ENCODE measurements at places on chromosomes 2 and 18.
A peak's percentile ranks its signal among the peaks of the same experiment; 100 is the strongest.

DNA sequence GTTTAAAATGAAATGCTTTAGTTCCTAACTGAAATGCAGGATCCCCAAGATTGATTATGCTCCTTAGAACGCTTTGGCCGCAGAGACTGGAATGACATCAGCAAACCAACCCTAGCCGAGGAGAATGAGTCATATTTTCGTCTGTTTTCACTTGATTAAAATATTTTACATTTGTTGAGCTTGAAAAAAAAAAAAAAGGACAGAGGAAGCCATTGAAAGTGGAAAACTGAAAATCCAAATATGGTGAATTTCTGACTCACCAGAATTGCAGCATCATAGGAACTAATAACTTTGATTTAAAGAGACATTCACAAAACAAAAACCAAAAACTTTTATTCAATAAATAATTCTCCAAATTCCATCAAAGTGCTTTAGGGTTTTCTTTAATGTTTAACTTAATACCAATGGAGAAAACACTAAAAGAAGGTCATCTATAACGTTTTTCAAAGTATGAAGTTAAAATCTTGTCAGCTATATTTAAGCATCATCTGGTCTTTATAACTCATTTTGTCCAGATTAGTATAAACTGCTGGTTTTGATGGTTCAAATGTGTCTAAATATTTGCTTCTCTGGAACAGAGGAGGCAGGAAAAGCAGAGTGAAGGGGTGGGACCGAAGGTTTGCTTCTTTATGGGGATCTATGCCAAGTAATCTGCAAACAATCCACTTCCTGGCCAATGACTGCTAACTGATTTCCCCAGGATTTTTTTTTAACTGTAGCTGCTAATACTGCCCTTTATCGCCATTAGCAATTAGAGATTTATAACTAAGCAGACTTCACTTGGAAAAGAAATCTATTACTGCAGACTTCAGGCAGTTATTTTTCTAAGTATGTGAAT, 30.9 kb upstream of the COL5A2 start:
- peak; percentile 97 for DNase-seq

- DNase-seq = no peak
Measured at GRCh38 chr2:109287838-109288237, 158.8 kb downstream of the SH3RF3 start.

DNA sequence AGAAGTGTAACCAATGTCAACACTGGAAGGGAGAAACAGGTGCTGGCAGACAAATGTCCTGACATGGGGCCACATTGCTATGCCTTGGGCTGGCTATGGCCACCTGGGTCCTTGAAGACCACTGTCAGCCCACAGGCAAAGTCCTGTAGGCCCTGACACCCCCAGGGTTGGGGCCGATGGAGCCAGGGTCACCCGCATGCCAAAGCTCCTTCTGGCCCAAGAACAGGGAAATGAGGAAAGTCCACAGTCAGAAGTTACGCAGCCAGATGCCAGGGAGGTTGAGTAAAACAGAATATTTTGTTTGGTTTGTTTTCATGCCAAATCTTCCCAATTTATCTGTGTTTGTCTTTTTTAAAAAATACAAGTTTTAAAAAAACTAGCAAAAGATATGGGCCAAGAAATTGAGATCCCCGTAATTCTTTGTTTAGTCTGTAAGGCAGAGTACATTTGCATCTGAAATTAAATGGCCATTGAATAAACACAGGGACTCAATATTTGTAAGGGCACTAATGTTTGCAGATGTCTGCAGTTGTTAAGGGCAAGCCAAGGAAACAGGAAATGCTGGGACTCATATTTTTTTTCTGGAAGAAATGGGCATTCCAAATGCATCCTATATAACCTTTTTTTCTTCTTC, 186.4 kb downstream of the FAM210A start:
- no peak for DNase-seq

GRCh38 chr2:216385478-216385877, 13.2 kb upstream of the MARCHF4 start:
- no peak for DNase-seq

DNA sequence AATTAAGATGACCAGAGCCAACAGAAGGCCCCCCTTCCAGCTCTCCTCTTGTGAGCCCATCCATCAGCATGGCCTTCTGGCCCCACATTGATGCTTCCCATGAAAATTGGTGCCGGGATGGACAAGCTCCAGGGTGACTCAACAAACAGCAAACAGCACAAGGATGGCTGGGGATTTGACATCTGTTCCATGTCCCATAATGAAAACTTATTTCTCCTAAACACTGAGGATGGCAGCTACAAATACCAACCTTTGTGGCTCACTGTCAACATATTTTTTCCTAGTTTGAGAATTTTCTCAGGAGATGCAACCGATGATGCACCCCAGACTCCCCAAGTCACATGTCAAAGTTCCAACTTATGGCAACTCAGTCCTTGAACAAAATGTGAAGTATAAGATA, 169.6 kb upstream of the SIX2 start:
- DNase-seq = peak; percentile 49

GRCh38 chr18:55544014-55544413, 44.0 kb downstream of the TCF4 start:
- no peak for DNase-seq

GRCh38 chr2:174522553-174522952, 35.7 kb upstream of the GPR155 start:
- no peak for DNase-seq

GRCh38 chr2:96120991-96121390, 4.6 kb upstream of the ADRA2B start:
- DNase-seq = no peak

GRCh38 chr2:26299471-26300101, 46.4 kb upstream of the SELENOI start:
- DNase-seq = peak; percentile 53

GRCh38 chr2:172978063-172978383, 97.6 kb upstream of the MAP3K20 start:
- no peak for DNase-seq

- DNase-seq = no peak
Measured at GRCh38 chr18:4636967-4637366, 181.9 kb upstream of the DLGAP1 start.

GRCh38 chr2:128320906-128321771, 2.5 kb upstream of the HS6ST1 start:
- DNase-seq = no peak

- DNase-seq = no peak
Measured at GRCh38 chr2:185628985-185629384, 109.6 kb upstream of the FSIP2 start.

GRCh38 chr2:44786045-44786816, 155.3 kb upstream of the SIX3 start:
- no peak for DNase-seq

GRCh38 chr2:46131-46470, 204 bp downstream of the FAM110C start:
- no peak for DNase-seq

- peak; percentile 95 for DNase-seq
Measured at GRCh38 chr2:161990741-161991140, 83.3 kb downstream of the DPP4 start.

DNA sequence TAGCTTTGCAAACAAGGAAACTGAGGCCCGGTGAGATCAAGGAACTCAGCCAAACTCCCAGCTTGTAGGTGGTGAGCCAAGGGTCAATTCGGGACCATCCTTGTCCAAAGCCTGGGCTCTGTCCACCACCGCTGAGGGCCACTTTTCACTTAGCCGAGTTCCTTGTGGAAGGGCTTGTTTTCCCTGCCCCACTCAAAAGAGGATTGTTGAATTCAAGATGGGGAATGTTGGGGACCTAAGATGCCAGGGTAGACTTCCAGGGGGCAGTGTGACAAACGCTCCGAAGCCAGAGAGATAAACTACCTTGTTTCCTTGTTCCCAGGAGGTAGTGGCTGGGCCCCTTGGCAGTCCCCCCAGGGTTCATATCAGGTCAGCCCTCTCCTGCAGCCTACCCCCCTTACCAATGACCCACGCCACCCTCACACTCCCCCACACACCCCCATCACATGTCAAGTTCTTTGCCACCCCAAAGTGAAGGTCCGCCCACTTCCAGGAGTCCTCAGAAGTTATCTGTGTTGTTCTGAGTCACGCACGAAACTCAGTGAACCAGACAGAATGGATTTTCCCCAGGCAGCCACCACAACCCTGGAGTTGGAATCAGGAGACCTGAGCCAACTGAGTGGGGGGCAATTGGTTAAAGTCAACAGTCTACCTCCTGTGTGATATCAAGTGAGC, 10.3 kb upstream of the ATOH8 start:
- peak; percentile 71 for DNase-seq

DNA sequence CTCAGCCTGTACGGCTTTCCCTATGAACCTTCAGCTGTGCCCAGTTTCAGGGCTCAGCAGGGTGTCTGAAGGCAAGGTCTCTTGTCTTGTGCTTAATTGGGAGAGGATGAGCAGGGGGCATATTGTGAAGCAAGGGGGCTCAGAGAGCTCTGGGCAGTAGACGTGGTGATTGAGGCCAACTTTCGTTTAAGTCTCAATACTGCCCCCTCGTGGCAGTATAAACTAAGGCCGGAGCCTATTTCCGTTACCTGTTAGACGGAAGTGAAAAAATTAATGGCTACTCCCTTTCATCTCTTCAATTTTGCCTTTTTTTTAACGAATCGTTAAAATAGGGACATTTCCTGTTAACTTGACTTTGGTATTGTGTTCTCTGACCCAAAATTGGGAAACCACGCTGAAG, 193.4 kb downstream of the TDRD15 start:
- DNase-seq = no peak

GRCh38 chr2:99810225-99810624, 320.4 kb upstream of the REV1 start:
- no peak for DNase-seq

DNA sequence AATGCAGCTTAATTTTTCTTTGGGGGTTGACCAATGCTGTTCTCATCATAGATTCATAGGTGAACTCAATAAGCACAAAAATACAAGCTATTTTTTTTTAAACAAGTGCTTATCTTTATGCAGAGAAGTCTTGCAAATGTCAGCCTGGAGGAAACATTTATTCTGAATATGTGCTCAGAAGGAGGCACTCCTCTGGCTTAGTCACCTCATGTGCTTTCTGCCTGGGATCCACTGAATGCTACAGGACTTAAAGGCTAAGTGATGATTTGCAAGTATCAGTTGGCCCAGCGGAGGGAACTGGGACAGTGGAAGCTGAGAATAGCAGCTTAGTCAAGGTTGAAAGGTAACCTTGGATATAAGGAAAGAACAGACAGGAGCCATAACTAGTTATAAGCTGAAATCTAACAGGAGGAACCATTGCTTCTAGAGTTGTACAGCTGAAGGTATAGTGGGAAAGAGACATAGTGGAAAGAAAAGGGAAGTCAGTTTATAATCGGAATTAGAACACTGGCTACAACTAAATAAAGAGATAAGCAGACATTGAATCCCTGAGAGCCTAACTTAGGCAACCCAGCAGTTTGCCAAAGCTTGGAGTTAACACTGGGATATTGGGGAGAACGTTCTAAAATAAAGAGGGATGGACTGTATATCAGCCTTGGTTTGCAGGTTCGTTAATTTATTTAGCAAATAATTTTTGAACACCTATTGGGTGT, 488.7 kb downstream of the SUCLG1 start:
- DNase-seq = no peak

GRCh38 chr18:63544017-63544416, 1.8 kb downstream of the SERPINB12 start:
- no peak for DNase-seq

GRCh38 chr2:126219081-126219480, 436.9 kb upstream of the GYPC start:
- DNase-seq = no peak

GRCh38 chr2:209998596-209998995, 3.8 kb upstream of the RPE start:
- DNase-seq = no peak

GRCh38 chr18:5475267-5475666, 68.5 kb downstream of the EPB41L3 start:
- no peak for DNase-seq

- peak; percentile 49 for DNase-seq
Measured at GRCh38 chr2:86054535-86055082, 51.1 kb downstream of the POLR1A start.

GRCh38 chr2:143823296-143823695, 694.1 kb downstream of the ARHGAP15 start:
- no peak for DNase-seq

DNA sequence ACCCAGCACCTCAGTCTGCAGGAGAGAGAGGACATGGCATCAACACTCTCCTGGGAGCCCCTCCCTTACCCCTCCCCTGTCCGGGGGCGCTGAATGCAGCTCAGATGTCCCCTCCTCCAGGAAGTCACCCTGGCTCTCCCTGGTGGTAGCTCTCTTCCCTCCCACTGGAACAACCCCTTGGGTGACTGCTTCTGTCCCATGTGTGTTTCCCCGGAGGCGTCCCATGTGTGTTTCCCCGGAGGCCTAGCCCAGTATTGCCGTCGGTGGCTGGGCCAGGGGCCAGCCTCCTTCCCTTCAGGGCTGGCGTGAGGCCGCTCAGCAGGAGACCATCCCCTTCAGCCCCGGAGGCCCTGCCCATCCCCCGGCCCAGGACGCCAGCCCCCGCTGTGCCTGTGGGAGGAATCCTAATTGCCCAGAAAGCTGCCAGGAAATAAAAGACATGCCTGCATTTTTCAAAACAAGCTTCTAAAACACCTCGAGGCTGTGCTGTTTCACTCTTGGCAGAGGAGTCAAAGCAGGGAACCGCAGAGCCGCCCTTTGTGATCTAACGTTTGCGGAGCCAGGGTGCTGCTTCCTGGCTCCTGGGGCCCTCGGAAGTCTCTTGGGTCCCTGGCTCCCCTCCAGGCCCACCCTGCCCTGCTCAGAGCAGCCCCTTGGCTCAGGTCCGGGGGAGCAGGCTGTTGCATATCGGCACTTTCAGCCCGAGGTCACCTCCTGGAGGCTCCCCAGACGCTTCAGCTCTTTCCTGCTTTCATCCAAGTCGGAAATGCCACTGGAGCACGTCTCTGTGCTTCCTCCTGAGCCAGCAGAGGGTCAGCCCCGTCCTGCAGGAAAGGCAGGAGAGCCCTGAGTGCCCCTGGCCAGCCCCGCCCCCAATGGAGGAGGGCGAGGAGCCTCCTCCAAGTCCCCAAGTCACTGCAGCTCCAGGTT, 11.4 kb downstream of the SNED1 start:
- DNase-seq = peak; percentile 80

DNA sequence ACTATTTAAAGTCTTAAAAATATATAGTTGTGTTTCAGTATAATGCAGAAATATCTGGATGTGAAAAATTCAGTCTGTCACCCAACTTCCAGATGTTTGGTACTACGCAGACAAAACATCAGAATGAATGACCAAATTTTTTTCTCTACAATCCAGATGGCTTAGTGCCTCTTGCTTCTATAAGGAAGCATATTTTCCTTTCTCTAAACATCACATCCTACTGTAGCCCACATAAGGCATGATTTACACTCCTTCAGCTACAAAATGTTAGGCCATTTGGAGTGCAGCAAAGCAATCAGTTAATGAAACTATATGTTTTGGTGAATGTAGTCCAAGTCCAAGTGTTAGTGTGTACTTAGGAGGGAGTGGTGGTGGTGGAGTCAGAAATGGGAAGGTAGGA, 162.9 kb upstream of the SIX2 start:
- DNase-seq = no peak

DNA sequence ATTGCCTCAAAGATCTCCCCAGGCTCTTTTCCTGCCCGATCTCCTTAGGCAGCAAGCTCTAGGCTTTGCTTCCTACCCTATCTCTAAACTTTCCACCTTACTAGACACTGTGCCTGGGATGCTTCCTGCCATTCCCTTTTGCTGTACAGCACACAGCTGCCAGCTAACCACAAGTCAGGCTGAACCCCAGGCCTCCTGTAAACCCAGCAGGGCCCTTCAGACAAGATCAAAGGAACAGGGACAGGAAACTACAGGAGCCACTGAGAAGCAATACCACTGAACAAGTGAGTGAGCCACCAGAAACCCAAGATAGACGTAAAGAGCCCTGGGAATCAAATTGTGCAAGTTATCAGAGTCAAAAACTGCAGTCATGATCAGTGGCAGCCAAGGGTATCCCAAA, 180.7 kb downstream of the SUCLG1 start:
- DNase-seq = no peak

- DNase-seq = no peak
Measured at GRCh38 chr2:172924097-172924660, 151.5 kb upstream of the MAP3K20 start.
